ENCODE measurements at places on chromosomes 7 and 10.

DNA sequence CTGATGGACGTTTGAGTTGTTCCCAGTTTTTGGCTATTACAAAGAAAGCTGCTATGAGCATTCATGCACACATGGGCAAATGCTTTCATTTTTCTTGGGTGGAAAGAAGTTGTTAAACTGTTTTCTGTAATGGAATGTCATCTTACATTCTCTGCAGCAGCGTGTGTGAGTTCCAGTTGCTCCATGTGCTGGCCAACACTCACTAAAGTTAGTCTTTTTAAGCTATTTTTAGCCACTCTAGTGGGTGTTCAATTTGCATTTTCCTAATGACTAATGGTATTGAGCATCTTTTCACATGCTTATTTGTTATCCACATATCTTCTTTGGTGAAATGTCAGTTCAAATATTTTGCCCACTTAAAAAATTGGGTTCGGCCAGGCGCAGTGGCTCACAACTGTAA is 82.8 kb upstream of the COL13A1 start:
- no peak for DNase-seq

DNA sequence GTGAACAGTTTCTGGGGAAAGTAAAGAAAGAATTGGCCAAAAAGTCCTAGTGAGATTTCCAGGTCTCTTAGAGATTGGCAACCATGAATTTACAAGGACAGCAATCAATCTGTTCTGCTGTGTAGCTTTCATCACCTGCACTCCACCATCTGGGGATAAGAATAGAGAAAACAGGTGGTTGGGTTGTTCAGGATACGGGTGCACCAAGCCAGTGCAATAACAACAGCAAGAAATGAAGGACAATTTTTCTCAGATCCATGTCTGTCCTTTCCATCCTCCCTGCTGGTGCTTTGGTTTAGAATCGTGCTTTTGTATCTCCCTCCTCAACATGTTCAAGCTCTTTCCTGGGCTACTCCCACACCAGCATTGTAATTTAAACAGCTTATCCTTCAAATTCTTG is 787.7 kb downstream of the GRID1 start:
- DNase-seq: no peak

DNA sequence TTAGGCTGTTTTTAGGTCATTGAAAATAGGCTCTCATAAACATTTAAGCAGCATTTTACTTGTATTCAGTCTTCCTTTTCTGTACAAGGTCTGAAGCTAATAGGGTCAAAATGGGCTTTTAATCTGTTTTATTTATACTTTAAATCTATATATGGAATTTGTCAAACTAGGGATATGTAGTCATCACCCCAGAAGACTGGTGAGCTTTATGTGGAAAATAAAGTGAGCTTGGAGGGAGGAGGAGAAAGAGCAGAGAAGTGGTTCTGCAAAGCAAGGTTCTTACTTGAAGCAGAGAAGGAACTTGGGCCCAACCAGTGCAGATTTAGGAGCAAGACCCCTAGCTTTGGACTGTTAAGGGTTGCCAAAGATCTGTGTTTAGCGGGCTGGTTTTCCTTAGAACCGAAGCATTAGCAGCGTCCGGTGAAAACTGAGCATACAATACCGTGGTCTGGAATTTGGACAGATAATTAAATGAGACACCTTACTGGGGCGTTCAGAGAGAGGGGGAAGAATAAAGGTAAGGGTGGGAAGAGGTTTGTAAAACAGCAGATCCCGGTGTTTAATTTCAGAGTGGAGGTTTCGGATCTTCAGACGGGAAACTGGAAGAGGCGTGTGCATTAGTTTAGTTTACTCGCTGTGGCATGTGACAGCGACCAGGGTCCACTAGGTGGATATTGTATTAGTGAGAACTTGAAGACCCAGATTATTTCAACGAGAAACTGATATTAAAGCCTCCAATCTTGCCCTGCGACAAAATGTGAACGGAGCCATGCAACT is 2.4 kb downstream of the BAMBI start:
- no peak for DNase-seq

GRCh38 chr10:60967260-60967659 is 23.3 kb upstream of the RHOBTB1 start:
- no peak for DNase-seq

DNA sequence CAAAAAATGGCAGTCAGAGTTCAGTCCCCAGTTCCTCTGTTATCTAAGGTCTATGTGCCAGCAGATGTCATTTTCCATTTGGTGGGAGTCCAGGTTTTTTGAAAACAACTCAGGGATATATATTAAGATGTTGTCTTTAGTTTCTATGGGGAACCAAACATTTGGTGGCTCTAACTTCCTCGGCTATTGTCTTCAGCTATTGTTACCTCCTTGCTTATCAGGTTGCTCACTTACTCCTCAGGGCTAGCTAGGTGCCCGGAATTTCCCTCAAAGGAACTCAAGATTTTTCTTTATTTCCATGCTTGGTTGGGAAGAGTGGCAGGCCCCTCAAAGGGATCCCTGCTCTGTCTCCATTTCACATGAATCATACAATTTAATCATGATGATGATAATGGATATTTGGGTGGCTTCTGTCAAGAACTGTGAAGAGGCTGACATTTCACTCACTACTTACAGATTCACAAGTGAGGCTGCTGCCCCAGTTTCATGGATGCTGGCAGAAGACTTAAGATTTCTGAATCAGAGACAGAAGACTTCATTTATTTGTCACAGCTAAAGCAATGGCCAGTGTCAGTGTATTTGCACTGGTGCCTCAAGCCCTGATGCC is 182.8 kb downstream of the PKD1L1 start:
- DNase-seq: no peak

- no peak for DNase-seq
Measured at GRCh38 chr10:486666-487322, 202.7 kb downstream of the DIP2C start.

- no peak for DNase-seq
Measured at GRCh38 chr10:21624951-21625350, 90.9 kb downstream of the MLLT10 start.

- no peak for DNase-seq
Measured at GRCh38 chr7:7416031-7416858, 119.4 kb downstream of the COL28A1 start.

- peak; percentile 96 for DNase-seq
Measured at GRCh38 chr7:140696024-140696679, 356 bp upstream of the NDUFB2 start.

DNA sequence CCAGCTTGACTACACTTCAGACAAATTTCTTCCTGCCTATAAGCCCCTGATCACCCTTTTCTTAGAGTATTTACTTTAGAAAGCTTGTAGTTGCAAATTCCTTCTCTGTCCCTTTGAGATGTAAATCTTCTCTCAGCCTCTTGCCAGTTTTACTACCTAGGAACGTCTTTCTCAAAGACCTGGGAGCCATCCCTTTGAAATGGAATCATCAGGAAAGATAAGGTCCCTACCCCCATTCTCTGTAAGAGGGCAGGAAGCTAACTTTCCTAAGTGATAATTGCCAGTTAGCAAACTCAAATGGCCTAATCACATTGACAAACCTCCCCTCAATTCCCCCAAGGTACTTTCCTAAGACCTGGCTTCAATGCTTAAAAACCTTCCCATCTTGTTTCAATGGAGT is 304.5 kb downstream of the MDFIC start:
- DNase-seq: no peak

DNA sequence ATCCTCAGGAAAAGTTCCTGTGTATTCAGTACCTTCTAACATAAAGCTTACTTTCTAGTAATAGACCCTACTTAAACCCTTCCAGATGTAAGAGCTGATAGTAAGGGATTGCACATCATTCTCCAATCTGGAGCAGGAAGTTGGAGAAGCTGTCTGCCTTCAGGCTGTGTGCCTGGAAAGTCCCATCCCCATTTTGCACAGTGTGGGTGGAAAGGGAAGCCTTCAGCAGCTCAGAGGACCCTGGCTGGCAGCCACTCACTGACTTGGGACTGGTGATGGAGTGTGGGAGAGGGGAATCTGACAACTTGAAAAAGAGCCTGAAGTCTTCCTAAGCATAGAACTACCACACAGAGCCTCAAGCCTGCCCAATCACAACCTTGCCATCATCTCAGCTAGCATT is 164.1 kb upstream of the ADO start:
- no peak for DNase-seq

- DNase-seq: no peak
Measured at GRCh38 chr10:60870803-60871202, 73.2 kb downstream of the RHOBTB1 start.
